ENCODE measurements at places on chromosomes 4 and X. TPM values are rescaled to one million over a fixed set of nuclear protein-coding genes. Genes with fewer than 3 reads are reported as not detected.

The TMEM35A gene
- total RNA-seq: not detected

DNA sequence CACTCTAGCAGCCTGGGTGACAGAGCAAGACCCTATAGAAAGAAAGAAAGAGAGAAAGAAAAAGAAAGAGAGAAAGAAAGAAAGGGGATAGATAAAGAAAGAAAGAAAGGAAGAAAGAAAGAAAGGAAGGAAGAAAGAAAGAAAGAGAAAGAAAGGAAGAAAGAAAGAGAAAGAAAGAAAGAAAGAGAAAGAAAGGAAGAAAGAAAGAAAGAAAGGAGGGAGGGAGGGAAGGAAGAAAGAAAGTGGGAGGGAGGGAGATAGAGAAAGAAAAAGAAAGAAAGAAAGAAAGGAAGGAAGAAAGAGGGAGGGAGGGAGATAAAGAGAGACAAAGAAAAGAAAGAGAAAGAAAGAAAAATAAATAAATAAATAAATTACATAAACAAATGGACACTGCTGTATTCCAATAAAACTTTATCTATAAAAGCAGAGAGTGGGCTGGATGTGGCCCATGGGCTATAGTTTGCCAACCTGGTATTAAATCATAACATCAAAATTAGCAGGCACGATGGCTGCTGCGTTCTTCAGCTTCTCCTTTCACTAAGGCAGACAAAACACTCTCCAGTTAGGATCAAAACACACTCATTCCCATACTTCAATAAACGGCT is 165.0 kb downstream of the ZNF674 start:
- H3K36me3 ChIP-seq: no peaks in the 10 kb centered on the region
- H3K27me3 ChIP-seq: no peaks in the 10 kb centered on the region
- DNase-seq: no peak
- no peaks in the 10 kb centered on the region for H3K4me1 ChIP-seq
- no peak overlapping the region for H3K4me3 ChIP-seq
- H3K27ac ChIP-seq: no peak overlapping the region

- H3K27me3 ChIP-seq: no peaks in the 10 kb centered on the region
- no peak overlapping the region for H3K27ac ChIP-seq
- no peak overlapping the region for H3K4me3 ChIP-seq
- H3K4me1 ChIP-seq: no peaks in the 10 kb centered on the region
These were observed 218.5 kb downstream of the SPANXN3 start for GRCh38 chrX:143298663-143299241.

DNA sequence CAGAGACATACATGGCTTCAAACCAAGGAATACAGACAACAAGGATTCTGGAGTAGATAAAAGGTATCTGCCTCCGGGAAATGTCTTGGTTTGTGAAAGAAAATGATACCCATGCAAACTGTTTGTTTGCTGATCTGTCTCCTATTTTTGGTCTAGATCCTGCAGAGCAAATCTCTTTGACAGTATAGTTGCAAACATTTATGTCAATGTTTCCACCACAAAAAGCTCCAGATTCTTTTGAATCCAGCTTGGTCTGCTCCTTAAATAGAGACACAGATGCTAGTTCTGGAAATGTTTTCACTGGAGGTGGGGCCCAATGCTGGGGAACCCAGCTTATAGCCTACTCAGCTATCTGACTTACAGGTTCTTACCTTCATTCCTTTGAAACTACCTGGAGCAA is 119.7 kb downstream of the ATG4A start:
- H3K27ac ChIP-seq: no peak overlapping the region
- no peaks in the 10 kb centered on the region for H3K27me3 ChIP-seq
- no peaks in the 10 kb centered on the region for H3K36me3 ChIP-seq
- no peak overlapping the region for H3K4me3 ChIP-seq
- H3K4me1 ChIP-seq: no peaks in the 10 kb centered on the region
- no peak for DNase-seq

DNA sequence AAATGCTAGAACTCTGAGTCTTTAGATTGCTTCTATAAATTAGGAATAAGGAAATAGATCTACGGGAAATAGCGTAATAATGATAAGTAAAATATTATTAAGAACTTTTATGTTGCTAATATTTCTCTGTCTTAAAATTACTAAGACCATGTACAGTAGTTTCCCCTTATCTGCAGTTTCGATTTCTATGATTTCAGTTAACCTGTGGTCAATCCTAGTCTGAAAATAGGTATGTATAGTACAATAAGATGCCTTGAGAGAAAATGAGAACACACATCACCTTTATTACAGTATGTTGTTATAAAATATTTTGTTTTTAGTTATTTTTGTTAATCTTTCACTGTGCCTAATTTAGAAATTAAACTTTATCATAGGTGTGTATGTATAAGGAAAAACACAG is 92.6 kb downstream of the CCSER1 start:
- no peaks in the 10 kb centered on the region for H3K27me3 ChIP-seq
- no peaks in the 10 kb centered on the region for H3K36me3 ChIP-seq
- DNase-seq: no peak
- no peak overlapping the region for H3K27ac ChIP-seq
